Astrocyte of the cerebellum (primary cell): ENCODE measurements at places on chromosomes 13 and 19.

- no peak for DNase-seq
Measured at GRCh38 chr13:23870356-23871140, 18.7 kb downstream of the MIPEP start.

DNA sequence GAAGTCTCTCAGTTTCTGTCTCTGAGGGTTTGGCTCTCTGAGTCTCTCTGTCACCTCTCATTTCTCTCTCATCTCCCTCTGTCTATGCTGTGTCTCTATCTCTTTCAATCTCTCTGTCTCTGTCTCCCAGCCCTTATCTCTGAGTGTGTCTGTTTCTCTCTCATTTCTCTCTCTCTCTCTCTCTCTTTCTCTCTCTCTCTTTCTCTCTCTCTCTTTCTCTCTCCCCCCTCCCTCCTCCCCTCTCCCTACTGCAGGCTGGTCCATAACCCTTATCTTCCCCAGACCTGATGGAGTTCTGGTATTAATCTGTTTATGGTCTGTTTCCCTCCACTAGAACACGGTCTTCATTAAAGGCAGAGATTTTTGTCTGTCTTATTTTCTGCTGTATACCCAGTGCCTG lies 1.3 kb upstream of the PVR start:
- DNase-seq, result no peak

DNA sequence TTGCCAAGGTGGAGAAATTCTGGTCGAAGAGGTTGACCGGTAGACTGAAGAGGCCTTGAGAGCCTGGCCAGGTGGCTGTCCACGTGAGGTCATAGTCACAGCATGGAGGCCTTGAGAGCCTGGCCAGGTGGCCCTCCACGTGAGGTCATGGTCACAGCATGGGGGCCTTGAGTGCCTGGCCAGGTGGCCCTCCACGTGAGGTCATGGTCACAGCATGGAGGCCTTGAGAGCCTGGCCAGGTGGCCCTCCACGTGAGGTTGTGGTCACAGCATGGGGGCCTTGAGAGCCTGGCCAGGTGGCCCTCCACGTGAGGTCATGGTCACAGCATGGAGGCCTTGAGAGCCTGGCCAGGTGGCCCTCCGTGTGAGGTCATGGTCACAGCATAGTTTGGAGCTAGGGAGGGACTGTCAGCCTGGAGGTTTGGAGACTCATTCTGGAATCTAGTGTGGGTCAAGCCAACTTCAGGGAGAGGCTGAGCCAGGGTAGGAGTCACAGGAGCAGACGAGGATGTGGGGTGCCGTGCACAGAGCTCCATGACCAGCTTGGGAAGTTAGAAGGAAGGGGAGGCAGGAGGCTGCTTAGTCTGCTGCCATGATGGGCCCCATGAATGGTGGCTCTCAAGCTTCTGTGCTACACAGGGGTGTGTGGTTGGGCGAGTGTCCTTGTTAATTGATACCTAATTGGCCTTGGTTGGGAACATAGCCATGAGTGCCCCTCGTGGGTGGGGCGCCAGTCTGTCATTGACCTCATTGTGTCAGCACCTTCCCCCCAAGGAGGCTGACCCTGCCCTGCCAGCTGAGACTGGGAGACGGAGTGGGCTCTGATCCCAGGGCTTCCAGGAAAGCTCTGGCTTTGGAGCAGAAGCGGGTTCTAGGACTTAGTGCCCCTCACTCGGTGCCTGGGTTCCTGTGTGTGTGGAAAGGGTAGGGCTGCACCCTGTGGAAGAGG lies 4.0 kb downstream of the LENG9 start:
- no peak for DNase-seq

GRCh38 chr13:89686171-89686570 lies 1661.3 kb upstream of the MIR17HG start:
- DNase-seq, result no peak

DNA sequence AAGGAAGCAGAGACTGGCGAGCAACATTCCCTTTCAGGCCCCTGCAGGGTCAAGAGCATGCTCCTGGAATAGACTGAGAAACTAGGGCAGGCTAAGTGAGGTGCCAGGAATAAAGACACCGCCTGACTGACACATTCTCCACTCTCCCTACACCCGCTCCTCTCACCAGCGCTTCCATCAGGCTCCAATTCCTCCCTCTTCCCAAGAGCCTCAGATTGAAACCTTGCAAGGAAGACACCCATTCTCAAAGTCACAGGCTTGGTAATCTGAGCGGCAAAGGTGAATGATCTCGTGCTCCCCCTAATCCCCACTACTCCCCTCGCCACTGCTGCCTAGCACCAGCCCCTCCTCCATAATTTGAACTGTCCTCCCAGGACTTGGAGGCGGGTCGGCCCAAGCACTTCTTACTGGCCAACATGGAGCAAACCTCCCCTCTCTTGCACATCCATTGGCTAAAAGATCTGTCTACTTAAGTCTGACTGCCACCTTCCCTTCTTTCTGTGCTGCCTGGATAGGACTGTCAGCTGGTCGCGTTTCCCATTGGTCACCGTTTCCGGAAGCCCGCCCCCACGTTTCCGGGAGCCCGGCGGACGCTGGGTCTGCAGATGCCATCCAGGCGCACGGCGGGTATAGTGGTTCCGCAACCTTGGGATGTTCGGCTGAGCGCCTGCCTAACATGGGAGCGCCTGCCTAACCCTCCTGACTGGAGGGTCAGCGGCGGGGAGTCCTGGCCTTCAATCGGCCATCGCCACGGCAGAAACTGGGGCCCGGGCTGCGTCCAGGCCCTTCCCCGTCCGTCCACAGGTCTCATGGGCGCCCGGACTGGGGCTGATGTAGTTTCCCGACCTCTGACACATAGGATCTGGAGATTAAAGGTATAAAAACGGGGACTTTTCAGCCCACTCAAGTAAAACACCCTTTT lies 33.6 kb downstream of the ZNF383 start:
- peak; percentile 96 for DNase-seq
